NCI-H2171 treated with DMSO at 0.1 percent for 48 hours (cell line): ENCODE measurements at places on chromosomes 2 and 18.
A peak's percentile ranks its signal among the peaks of the same experiment; 100 is the strongest.

GRCh38 chr2:145818890-145819504 lies 1299.1 kb upstream of the ZEB2 start:
- DNase-seq, result no peak

DNA sequence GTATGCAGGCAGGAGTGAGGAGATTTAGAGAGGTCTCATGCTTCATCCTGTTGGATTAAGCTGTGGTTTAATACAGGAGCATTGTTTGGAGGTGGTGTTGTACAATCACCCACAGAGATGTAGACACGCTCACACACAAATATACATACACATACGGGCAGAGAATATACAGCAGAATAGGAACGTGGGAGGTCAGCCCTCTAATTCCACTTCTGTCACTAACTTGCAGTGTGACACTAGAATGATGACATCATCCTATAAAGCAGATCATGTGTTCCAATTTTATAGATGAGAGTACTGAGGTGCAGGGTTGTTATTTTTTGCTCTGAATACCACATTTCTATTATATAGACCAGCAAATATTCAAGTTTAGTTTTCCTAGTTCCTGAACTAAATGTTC lies 54.4 kb downstream of the TRIB2 start:
- no peak for DNase-seq

DNA sequence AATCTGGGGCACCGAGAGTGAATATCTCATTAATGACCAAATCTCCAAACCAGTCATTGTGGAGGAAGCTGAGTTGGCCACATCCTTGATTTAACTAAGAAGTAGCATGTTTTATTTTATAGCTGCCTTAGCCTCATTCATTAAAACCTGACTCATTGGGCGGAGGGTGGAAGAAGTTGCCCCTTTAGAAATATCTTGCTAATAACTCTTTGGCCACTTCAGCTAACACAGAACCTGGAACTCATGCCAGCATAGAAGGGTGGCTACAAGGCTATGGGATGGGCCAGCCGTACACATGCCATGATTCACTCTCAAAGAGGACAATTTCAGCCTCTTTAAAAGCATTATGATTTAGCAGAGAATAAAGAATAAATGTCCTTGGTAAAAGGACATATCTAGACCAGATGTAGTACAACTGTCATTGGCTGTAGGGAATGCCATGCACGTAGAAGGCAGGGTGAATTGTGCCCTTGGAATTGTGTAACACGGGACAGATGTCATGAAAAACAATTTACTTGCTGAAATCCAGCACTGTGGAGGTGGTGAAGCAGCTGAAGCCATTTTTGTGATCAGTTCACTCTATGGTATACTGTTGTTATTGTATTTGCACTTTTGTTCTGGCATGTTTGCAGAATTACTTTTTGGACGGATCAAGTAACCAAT lies 330.0 kb downstream of the PLCL1 start:
- no peak for DNase-seq

DNA sequence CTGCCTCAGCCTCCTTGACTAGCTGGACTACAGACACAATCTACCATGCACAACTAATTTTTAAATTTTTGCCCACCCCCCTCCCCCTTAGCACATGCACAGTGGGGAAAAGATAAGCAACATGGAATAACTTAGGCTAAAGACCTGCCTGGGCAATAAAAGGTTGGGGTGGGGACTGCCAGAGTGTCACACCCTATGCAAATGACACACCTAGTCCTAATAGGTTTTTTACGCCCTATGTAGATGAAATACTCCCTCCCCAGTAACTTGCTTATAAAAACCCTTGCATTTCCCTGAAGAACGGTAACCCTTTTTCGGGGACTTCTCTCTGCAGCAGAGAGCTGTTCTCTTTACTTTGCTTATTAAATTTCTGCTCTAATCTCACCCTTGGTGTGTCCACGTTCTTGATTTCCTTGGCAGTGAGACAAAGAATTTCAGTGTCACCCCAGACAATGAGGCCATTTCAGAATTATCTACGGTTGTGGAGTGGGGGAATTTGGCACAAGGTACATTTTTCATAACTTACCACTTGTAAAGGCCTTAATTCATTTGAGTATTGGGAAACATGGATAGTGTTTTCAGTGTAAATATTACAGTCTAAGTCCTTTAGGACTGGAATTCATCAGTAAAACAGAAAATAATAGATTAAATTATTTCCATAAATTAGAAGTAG lies 109.2 kb downstream of the NOL4 start:
- no peak for DNase-seq

DNA sequence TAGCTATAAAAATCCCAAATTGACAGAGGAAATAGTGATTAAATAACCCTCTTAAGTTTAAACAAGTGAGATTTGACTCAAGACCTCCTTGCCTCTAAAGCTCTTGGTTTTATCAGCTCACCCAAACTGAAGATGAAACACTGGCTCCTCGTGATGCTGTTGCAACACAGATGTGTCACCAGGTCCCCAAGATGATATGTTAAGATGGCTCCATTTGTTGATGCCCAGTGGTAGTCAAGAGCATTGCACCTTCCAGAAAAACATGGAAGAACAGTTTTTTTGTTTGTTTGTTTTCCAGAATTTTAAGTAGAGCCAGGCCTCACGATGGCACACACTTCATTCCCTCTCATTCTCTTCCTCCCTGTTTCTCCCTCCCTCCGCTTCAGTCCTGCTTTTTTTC lies 399.8 kb downstream of the TXNL1 start:
- peak; percentile 9 for DNase-seq

DNA sequence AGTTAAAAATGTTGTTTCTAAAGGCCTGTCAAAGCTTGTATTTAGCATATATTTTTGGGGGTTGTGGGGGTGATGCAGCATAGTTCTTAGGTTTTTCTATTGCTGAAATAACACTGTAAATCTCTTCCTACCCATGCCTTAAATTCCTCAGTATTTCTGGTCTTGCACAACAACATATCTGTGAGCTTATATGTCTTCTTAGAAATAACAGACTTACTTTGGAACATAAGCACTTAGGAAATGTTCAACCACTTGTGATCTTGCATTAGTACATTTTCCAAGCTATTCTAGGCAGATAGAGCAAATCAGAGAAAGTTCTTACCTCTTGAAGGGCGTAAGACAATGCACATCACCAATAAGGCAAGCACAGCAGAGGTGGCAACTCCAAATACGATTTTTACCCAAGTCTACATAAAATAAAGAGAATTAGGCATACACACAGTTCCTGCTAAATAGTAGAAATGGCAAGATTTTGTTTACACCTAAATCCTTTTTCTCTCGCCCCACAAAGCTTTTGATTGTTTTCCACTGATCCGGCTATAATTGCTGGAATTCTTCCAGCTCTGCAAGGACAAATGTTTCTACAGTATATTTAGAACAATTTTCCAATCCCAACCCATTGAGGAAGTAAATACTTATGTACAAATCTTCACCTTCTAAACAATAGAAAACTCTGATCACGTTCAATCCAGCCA lies 512 bp downstream of the FAP start:
- no peak for DNase-seq

DNA sequence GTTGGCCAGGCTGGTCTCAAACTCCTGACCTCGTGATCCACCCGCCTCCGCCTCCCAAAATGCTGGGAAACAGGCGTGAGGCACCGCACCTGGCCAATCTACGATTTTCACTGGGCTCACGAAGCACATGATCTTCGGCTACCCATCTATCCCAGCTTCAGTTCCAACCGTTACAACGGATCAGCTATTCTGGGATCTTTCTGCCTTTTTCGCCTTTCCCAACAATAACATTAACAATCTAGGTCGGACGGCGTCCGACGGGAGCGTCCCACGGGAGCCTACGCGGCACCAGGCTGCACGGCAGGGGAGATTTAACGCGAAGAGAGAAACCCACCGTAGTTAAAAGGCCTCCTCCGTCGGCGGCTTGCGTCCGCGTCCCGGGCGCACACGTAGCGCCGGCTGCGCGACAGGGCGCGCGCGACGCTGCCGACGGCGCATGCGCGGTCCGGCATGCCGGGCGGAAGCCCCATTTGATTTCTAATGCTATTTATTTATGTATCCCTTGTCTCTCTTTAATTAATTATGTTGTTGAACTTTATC lies at the start of gene MSL3B:
TSS of gene MSL3B (minus strand) at position 394 of the 540 bp plus-strand sequence.
- DNase-seq, result peak; percentile 63

DNA sequence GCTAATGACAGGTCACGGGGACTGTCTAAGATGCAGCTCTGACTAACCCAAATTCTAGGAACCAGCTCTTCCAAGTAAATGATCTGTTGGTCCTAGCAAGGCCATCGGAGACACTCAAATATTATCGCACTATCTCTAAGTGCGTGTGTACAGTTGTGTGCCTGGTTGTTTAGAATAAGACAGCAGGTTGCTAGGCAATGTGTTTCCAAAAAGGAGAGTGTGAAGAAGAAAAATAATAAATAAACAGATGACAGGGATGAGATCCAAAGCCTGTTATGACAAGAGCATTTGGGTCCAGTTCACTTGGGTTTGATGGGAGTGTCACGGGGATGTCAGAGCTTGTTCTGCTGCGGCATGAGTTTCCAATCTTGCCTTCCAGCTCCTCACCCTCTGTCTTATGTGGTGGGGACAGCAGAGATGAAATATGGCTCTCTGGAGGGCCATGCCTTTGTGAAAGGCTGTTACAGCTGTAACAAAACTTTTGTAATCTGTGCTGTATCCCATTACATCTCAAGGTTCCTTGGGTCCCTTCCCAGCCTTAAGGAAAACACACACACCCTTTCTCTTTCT lies 127.5 kb upstream of the TNP1 start:
- no peak for DNase-seq

- peak; percentile 24 for DNase-seq
Measured at GRCh38 chr18:10049747-10050146, 135.9 kb downstream of the VAPA start.

GRCh38 chr2:7023542-7023941 lies 106.3 kb downstream of the RNF144A start:
- DNase-seq, result no peak

- DNase-seq, result no peak
Measured at GRCh38 chr2:159558479-159558878, 57.9 kb downstream of the BAZ2B start.

DNA sequence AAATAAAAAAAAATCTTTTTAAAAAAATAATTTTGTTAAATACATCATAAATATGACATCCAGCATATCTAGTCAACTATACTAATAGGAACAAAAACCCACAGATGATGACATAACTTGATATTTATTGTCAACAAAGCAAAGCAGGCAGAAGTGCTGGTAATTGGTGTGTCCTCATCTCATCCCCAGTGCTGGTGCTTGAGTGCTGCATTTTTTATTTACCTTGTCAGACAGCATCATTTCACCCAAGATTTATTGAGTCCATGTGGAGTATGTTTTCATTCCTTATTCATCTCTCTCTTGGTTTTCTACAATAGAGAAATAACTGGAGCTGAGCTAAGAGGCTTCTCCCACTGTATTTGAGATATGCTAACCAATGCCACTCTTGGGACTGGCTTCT lies 191.6 kb upstream of the SLC14A2 start:
- DNase-seq, result peak; percentile 36

DNA sequence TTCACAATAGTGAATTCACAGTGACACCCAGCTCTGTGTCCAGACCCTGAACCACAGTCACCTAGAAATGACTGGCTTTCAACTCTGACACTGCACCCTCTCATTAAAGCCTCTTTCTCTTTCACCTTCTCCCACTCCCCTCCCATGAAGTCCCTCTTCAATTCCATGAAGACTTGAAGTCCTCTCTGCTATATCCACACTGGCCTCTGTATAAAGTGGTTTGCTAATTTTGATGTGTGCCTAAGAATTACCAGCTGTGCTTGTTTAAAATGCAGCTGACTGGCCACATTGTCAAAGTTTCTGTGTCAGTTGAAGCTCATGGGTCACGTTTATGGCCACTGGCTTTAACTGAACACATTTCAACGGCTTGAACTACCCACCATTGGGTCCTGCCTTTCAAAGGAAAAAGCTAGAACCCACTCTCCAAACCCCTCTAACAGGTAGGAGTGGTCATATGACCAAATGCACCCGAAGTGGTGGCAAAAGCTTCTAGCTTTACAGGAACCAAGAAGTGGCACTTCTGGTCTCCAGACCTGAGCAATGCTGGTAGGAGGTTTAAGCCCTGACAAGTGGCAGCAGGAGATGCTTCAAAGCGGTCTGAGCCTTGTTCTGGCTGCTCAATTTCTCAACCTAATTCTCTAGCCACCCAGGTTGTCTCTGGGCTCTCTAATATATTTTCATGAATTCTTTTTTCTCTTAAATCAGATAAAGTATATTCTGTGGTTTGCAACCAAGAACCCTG lies 34.2 kb downstream of the B4GALT6 start:
- DNase-seq, result no peak

GRCh38 chr2:215773728-215774127 lies 239.6 kb downstream of the MREG start:
- DNase-seq, result no peak

GRCh38 chr2:196206804-196207203 lies 35.4 kb upstream of the STK17B start:
- DNase-seq, result peak; percentile 90

DNA sequence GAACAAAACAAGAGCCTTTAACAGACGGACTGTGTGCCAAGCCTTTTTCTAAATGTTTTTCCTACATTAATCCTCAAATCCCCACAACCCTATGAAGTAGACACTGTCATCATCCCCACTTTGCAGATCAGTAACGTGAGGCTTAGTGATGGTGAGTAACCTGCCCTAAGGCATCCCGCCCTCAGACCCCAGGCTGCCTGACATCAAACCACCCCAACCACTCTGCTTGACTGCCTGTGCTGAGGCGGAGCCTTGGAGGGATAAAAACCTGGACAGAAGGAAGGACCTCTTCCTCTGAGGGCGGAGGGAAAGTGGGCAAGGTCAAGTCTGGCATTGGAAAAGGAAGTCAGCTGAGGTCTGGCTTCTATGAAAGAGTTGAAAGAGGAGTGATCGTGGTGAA lies 104.6 kb downstream of the SP3 start:
- no peak for DNase-seq

GRCh38 chr2:167336213-167336612 lies 447.9 kb downstream of the XIRP2 start:
- DNase-seq, result no peak

DNA sequence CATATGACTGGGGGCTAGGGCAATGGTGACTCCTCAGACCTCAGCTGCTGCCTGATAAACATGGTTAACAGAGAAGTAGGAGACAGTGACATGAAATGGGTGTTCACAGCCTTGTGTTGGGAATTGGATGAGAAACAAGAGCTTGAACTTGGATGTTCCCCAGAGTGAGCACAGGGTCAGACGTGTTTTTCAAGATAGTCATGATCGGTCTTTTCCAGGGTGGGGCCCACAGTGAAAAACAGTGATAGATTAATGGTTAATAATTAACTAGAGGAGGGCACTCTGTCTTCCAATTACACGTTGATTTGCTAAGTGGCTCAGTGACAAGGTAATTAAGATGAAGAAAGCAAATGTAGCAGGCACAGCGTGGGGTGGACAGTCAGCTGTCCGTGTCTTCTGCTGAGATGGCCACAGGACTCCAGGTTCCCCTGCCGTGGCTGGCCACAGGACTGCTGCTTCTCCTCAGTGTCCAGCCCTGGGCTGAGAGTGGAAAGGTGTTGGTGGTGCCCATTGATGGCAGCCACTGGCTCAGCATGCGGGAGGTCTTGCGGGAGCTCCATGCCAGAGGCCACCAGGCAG lies at the start of gene UGT1A3:
TSS of gene UGT1A3 (plus strand) at position 320 of the 579 bp plus-strand sequence. CDS start at position 405, 85 bp downstream.
- no peak for DNase-seq

GRCh38 chr2:28896906-28897305 lies 2.4 kb downstream of the WDR43 start:
- DNase-seq, result no peak

GRCh38 chr2:212282671-212283261 lies 255.8 kb downstream of the ERBB4 start:
- peak; percentile 63 for DNase-seq

- DNase-seq, result no peak
Measured at GRCh38 chr18:48330016-48330991, 78.9 kb downstream of the ZBTB7C start.

- DNase-seq, result no peak
Measured at GRCh38 chr18:76679259-76679658, 143.1 kb upstream of the ZNF236 start.
